ENCODE measurements at places on chromosomes 5 and 9. TPM values are rescaled to one million over a fixed set of nuclear protein-coding genes. Genes with fewer than 3 reads are reported as not detected.

COL23A1 gene
- not detected for total RNA-seq

RANBP6 gene
- total RNA-seq: 22.8 TPM

IL9 gene
- 0.51 TPM for total RNA-seq

TMEM252 gene
- not detected for total RNA-seq

HTR4 gene
- not detected for total RNA-seq

GRPEL2 gene
- 28.8 TPM for total RNA-seq

TMED9 gene
- 176 TPM for total RNA-seq

ZNF300 gene
- 0.54 TPM for total RNA-seq

TRPM3 gene
- total RNA-seq: not detected

TOR4A gene
- 16.8 TPM for total RNA-seq

HRH2 gene
- 39.8 TPM for total RNA-seq

SPINK6 gene
- not detected for total RNA-seq

HAPLN1 gene
- total RNA-seq: not detected

GAS1 gene
- total RNA-seq: 0.20 TPM

DIPK1B gene
- total RNA-seq: 0.29 TPM

SUSD3 gene
- total RNA-seq: 80.6 TPM

PCDHAC2 gene
- not detected for total RNA-seq

SURF6 gene
- 15.6 TPM for total RNA-seq

ZDHHC11 gene
- 24.1 TPM for total RNA-seq
